ENCODE measurements at places on chromosomes 6 and 20.

DNA sequence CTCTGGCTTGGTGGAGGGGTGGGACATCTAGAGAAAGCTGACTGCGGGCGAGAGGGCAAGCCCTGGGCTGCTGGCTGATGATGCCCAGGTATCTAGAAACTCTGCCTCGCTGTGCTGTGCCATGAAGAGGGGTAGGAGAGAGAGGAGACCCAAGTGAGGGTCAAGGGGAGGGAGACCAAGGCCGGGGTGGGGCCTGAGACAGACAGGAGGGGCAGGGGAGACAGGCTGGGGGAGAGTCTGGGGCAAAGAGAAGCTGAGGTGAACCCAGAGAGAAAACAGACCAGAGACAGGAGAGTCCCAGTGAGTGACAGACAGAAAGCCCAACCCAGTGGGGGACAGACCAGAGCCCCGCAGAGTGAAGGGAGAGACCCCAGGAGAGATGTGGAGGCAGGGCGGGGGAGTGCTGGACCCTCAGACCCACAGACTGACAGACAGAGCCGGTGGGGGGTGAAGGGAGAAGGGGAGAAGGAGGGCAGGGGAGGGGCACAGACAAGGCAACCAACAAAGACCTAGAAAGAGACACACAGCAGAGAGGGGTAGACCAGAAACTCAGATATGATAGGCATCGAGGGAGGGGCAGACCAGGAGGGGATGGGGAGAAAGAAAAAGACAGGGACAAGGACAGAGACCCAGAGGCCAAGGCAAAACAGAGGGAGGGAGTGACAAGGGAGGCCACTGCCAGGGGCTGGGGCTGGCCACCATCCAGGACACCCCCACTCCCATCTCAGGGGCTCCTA is 5.9 kb downstream of the TEAD3 start:
- no peak for DNase-seq
- H3K4me1 ChIP-seq, result peaks cover 13% of the 10 kb centered on the region
- no peaks in the 10 kb centered on the region for H3K27me3 ChIP-seq
- H3K27ac ChIP-seq, result no peak overlapping the region

- no peak for DNase-seq
- peaks cover 2% of the 10 kb centered on the region for H3K4me1 ChIP-seq
- no peaks in the 10 kb centered on the region for H3K27me3 ChIP-seq
- no peak overlapping the region for H3K27ac ChIP-seq
Observed at GRCh38 chr6:33377171-33377570, 14.5 kb upstream of the KIFC1 start.

- no peak for DNase-seq
- H3K36me3 ChIP-seq, result no peaks in the 10 kb centered on the region
- H3K4me1 ChIP-seq, result no peaks in the 10 kb centered on the region
- no peak overlapping the region for H3K27ac ChIP-seq
Observed at GRCh38 chr6:164911873-164912580, 397.4 kb downstream of the C6orf118 start.

DNA sequence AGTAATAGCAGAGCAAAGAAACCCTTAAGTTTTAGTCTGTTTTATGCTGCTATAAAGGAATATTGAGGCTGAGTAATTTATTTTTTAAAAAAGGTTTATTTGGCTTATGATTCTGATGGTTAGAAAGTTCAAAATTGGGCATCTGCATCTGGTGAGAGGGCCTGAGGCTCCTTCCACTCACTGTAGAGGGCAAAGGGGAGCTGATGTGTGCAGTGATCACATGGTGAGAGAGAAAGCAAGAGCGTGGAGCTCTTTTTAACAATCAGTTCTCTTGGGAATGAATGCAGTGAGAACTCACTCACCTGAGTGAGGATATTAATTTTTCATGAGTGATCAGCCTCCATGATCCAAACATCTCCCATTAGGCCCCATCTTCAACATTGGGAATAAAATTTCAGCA is 36.4 kb upstream of the SAMD3 start:
- H3K27ac ChIP-seq, result no peak overlapping the region
- H3K4me1 ChIP-seq, result peaks cover 17% of the 10 kb centered on the region
- H3K4me3 ChIP-seq, result no peak overlapping the region
- DNase-seq, result no peak

DNA sequence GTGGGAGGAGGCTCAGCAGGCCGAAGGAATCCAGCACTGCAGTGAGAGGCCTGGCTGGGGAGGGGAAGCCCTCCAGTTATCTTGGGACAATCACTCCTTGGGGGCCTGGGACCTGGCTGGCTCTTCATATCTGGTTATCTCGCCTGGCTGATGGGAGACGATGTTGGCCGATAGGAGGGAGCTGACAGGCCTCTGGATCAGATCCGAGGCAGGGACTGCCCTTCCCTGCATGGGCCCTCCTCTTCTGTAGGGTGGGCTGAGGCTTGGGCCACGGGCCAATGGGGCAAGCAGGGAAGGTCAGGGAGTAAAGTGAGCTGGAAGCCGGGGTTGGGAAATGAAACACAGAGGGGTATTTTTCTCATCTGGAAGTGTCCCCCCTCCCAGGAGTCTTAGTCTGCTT is 25.2 kb downstream of the MANBAL start:
- H3K27ac ChIP-seq, result no peak overlapping the region
- H3K36me3 ChIP-seq, result peaks cover 6% of the 10 kb centered on the region
- no peak overlapping the region for H3K4me3 ChIP-seq
- H3K4me1 ChIP-seq, result peaks cover 28% of the 10 kb centered on the region
- no peak for DNase-seq

- DNase-seq, result peak; percentile 30
- H3K4me1 ChIP-seq, result peaks cover 43% of the 10 kb centered on the region
- H3K27ac ChIP-seq, result no peak overlapping the region
- H3K36me3 ChIP-seq, result no peaks in the 10 kb centered on the region
- no peak overlapping the region for H3K4me3 ChIP-seq
- H3K27me3 ChIP-seq, result no peaks in the 10 kb centered on the region
Observed at GRCh38 chr6:105793130-105793529, 293.0 kb upstream of the PRDM1 start.

DNA sequence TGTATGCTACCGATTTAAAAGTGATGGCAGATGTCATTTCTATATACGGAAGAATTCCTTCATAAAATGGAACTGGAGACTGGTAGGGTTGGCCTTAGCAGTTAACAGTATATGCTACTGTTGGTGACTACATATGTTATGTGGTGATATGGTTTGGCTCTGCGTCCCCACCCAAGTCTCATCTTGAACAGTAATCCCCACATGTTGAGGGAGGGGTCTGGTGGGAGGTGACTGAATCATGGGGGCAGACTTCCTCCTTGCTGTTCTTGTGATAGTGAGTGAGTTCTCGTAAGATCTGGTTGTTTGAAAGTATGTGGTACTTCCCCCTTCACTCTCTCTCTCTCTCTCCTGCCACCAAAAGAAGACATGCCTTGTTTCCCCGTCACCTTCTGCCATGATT is 29.6 kb downstream of the RGS17 start:
- no peaks in the 10 kb centered on the region for H3K36me3 ChIP-seq
- no peak overlapping the region for H3K4me3 ChIP-seq
- H3K27me3 ChIP-seq, result peaks cover 13% of the 10 kb centered on the region
- H3K27ac ChIP-seq, result no peak overlapping the region

GRCh38 chr6:121135425-121135824 is 198.9 kb downstream of the TBC1D32 start:
- no peaks in the 10 kb centered on the region for H3K27me3 ChIP-seq
- H3K4me3 ChIP-seq, result no peak overlapping the region
- no peaks in the 10 kb centered on the region for H3K4me1 ChIP-seq
- H3K36me3 ChIP-seq, result peaks cover 4% of the 10 kb centered on the region
- no peak for DNase-seq

DNA sequence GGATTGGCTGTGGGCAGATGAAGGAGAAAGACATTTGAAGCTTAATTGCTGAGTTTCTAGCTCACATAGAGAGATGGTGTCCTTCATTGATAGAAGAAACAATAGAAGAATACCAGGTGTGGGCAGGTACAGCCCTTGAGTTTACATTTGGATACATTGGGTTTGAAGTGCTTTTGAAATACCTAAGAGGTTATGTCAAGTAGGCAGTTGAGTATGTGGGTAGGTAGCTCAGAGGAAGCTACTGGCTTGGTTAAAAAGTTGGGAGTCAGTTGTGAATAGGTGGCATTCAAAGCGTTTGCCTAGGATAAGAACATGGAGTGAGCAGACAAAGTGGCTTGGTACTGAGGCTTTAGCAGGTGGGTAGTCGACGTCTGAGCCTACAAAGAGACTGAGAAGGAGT is 25.0 kb downstream of the NDUFAF5 start:
- no peak overlapping the region for H3K4me3 ChIP-seq
- DNase-seq, result no peak
- no peak overlapping the region for H3K27ac ChIP-seq

DNA sequence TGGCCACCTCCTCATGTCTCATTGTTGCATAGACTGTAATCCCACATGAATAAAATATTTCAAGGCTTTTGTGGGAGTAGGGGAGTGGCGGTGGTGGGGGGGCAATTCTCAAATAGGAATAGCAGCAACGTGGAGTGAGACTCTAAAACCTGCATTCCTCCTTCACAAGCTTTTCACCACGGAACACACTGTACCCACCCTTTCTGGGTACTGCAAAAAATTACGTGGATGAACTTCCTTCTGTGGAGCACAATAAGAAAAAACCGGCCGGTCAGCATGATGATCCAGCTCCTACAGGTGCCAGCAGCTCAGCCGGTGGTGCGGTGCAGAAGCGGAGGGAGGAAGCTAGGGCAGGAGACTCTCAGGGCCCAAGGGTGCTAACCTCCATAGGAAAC is 930 bp upstream of the RRAGD start:
- H3K36me3 ChIP-seq, result no peaks in the 10 kb centered on the region
- peaks cover 6% of the 10 kb centered on the region for H3K27me3 ChIP-seq
- peaks cover 23% of the 10 kb centered on the region for H3K4me1 ChIP-seq
- no peak for DNase-seq
- H3K4me3 ChIP-seq, result peak overlapping the region; percentile 91
- H3K27ac ChIP-seq, result no peak overlapping the region

DNA sequence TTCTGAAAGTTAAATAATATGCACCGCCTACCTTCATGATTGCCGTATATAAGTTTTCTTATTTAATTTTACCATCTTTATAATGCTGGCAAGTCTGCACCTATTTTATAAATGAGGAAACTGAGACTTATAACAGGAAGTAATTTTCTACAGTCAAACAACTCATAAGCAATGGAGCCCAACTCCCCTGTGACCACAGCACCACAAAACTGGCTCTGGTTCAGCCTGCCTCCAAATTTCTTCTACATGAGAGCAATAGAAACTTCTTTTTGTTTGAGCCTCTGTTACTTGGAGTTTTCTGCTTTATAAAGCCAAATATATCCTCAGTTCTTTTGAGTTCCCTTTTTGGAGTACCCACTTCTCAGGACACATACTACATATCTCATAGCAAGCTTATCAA is 131.1 kb upstream of the HSF2 start:
- H3K27ac ChIP-seq, result no peak overlapping the region
- no peaks in the 10 kb centered on the region for H3K36me3 ChIP-seq
- no peak for DNase-seq
- H3K4me3 ChIP-seq, result no peak overlapping the region
- no peaks in the 10 kb centered on the region for H3K4me1 ChIP-seq

- H3K36me3 ChIP-seq, result peaks cover 11% of the 10 kb centered on the region
- no peak for DNase-seq
- H3K4me3 ChIP-seq, result no peak overlapping the region
- no peaks in the 10 kb centered on the region for H3K27me3 ChIP-seq
Observed at GRCh38 chr6:126107475-126108166, 121.3 kb downstream of the TRMT11 start.

DNA sequence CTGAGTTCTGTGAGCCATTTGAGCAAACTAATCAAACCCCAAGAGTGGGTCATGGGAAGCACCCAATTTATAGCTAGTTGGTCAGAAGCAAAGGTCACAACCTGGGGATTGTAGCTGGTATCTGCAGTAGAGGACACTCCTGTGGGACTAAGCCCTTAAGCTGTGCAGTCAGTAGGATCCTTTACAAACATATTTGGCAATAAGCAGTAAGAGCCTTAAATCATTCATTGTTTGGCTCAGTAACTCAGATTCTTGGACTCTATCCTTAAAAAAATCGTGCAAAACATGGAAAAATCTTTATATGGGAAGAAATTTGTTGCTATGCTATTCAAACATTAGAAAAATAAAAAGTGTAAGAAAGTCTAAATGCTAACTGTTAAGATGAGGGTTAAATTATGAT is 29.9 kb downstream of the FRK start:
- DNase-seq, result no peak
- peaks cover 5% of the 10 kb centered on the region for H3K27me3 ChIP-seq
- H3K36me3 ChIP-seq, result no peaks in the 10 kb centered on the region
- no peak overlapping the region for H3K27ac ChIP-seq

DNA sequence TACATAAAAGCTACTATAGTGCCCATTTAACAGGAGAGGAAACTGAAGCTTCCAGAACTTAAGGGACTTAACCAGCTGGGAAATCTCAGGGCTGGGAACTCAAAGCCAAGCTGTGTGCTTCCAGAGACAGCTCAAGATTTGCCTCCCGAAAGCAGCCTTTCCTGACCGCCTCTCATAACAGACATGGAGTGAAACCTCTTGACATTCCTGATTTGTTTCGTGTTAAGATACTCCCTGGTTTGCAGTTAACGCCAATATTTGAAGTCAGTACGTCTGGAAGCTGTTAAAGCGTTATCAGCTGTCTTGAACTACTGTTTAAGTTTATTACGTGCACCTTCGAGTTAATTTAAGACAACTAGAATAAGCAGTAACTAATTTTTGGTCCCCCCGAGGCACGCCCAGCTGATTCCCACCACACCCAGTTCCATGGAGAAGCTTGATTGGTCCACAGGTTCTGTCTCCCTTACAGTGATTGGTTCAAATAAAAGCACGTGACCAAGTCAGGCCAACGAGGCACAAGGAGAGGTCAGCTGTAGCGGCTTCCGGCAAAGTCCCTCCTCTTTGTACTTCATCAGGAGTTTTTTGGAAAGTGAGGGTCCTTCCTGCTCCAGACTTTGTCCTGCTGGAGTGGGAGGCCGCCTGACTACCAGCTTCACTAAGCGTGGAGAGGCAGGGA is 8.9 kb upstream of the TCP11 start:
- H3K4me1 ChIP-seq, result peaks cover 24% of the 10 kb centered on the region
- H3K4me3 ChIP-seq, result no peak overlapping the region
- H3K27me3 ChIP-seq, result peaks cover 2% of the 10 kb centered on the region
- no peak for DNase-seq
- no peaks in the 10 kb centered on the region for H3K36me3 ChIP-seq
- no peak overlapping the region for H3K27ac ChIP-seq

GRCh38 chr6:147563472-147563871 is 55.0 kb downstream of the SAMD5 start:
- H3K4me1 ChIP-seq, result no peaks in the 10 kb centered on the region
- no peaks in the 10 kb centered on the region for H3K36me3 ChIP-seq
- no peak overlapping the region for H3K4me3 ChIP-seq
- H3K27me3 ChIP-seq, result peaks cover 2% of the 10 kb centered on the region

All from activated naive CD4-positive, alpha-beta T cell treated with anti-CD3 and anti-CD28 coated beads for 36 hours (primary cell).